Activated naive CD4-positive, alpha-beta T cell treated with anti-CD3 and anti-CD28 coated beads, Interleukin-2, amount 10 ng/mL, durations not matched to agents 7 days and 5 days (primary cell): ENCODE measurements at places on chromosomes 6 and 20.

DNA sequence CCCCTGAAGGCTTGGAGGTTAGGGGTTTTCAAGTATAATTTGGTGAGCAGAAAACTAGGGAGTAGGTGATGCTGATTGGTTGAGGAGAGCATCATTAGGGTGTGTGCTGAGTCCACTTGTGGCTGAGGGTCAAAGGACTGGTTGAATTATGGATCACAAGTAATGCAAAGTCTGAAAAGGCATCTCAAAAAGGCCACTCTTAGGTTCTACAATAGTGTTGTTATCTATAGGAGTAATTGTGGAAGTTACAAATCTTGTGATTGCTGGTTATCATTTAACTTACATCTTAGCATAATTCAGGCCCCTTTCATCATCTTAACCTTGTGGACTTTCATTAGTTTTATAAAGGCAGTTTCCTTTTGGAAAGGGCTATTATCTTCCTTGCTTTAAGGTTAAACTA lies 60.8 kb downstream of the UBR2 start:
- DNase-seq, result no peak
- H3K4me1 ChIP-seq, result no peaks in the 10 kb centered on the region

GRCh38 chr20:10666221-10667076 lies 7.3 kb downstream of the JAG1 start:
- H3K4me3 ChIP-seq, result no peak overlapping the region
- peaks cover 68% of the 10 kb centered on the region for H3K27me3 ChIP-seq
- H3K27ac ChIP-seq, result no peak overlapping the region
- DNase-seq, result no peak
- peaks cover 4% of the 10 kb centered on the region for H3K4me1 ChIP-seq
- no peaks in the 10 kb centered on the region for H3K36me3 ChIP-seq

- H3K27me3 ChIP-seq, result peaks cover 7% of the 10 kb centered on the region
- no peaks in the 10 kb centered on the region for H3K36me3 ChIP-seq
- no peak overlapping the region for H3K4me3 ChIP-seq
- H3K4me1 ChIP-seq, result peaks cover 22% of the 10 kb centered on the region
These were observed 13.6 kb downstream of the PKIG start for GRCh38 chr20:44596010-44596409.

DNA sequence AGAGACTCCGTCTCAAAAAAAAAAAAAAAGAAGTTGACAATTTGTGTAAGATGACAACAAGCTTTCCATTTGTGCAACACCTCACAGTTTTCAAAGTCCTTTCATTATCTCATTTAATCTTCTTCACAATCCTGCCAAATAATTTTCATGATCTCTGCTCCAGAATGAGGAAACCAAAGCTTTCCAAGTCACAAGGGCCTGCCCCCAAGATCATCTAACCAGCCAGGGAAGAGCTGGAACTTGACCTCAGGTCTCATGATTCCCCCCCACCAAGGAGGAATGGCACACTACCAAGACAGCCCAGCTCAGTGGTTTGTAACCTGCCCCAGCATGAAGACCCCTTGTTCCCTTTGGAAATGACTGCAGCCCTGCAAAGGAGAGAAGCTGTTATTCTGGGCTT lies 74.0 kb upstream of the PIM1 start:
- H3K4me3 ChIP-seq, result no peak overlapping the region
- H3K4me1 ChIP-seq, result peaks cover 29% of the 10 kb centered on the region

DNA sequence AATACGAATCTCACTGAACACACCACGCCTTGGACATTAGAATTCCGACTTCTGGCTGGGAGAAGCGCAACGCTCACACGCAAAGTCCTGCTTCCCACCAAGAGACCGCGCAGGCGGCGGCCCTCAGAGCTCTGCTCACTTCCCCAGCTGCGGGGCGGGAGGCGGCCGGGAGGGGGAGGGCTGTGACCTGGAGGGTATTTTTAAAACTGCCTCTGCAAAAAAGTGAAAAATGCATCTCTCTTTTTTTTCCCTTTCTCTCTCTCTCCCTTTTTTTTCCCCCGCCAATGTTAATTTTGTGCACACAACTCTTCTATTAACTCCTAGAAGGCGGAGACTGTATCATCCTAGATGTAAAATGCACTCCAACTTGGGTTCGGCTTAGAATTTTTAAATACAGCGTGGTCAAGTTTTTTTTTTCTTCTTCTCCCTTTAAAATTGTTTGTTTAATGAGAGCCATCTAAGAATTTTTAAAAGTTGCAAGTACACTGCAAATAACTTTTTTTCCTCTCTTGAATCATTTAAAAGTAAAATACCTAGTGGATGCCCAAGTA lies 66.4 kb downstream of the STX11 start:
- H3K36me3 ChIP-seq, result peaks cover 3% of the 10 kb centered on the region
- peaks cover 36% of the 10 kb centered on the region for H3K4me1 ChIP-seq
- peak; percentile 72 for DNase-seq
- peaks cover 17% of the 10 kb centered on the region for H3K27me3 ChIP-seq
- peak overlapping the region; percentile 89 for H3K27ac ChIP-seq

GRCh38 chr6:161038229-161039031 lies 46.9 kb downstream of the MAP3K4 start:
- H3K4me3 ChIP-seq, result no peak overlapping the region
- H3K4me1 ChIP-seq, result no peaks in the 10 kb centered on the region

DNA sequence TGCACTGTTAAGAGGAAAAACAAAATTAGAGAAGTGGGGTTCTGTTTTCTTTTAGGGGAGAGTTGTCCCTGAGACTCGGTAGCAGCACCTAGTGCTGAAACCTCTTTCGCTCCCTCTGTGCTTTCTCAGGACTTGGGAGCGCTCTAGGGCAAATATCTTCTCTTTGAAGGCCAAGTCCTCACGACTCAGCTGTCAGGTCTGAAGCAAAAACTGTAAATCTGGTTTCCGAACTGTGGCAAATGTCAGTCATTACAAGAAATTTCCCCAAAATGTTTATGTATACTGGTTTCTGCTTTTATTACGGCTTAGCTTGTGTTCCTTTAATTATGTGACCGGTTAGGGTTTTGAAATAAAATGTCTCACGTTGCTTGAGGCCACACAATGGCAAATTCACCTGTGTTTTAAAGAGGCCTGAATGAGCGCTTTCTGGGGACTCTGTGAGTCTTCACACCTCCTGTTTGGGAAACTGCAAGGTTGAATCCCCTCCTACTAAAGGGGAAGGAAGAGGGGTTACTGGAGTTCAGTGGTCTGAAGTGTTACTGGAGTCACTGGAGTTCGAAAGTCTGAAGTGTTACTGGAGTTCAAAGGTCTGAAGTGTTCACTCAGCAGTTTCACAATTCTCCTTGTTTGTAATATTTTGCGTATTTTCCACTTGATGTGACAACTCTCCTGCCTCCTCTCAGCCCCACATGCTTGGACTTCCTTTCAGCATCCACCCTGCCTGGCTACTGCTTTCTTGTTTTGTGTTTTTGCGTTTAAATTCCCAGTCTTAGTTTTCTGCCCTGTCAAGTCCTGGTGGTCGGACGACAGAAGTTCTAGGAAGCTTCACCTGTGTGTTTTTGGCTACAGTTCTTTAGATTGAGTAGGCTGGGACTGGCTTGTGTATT lies 1.6 kb downstream of the SMPDL3A start:
- H3K27me3 ChIP-seq, result peaks cover 66% of the 10 kb centered on the region
- no peak for DNase-seq
- H3K4me3 ChIP-seq, result peak overlapping the region; percentile 72
- H3K36me3 ChIP-seq, result no peaks in the 10 kb centered on the region

DNA sequence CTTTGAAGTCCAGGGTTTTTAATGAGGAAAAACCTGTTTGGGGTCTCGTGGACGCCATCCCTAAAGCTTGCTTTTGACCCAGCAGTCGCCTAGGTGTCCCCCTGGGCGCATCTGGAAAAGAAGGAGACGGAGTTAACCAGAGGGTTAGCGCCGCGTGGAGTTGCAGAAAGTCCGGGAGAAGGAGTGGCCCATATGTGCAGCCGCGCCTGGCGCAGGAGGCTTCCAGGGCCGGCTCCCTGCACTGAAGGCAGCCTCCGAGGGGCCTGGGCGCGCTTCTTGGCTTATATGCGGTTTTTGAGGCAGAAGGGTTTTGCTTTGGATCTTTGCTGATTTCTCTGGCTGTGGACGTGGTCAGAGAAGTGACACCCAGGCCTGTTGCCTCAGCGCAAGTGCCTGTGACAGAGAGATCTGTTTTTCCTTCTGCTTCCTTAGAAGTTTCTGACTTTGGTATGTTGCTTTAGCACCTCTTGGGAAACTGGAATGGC lies 987 bp downstream of the TMEM181 start:
- DNase-seq, result peak; percentile 36
- peaks cover 56% of the 10 kb centered on the region for H3K4me1 ChIP-seq
- peaks cover 23% of the 10 kb centered on the region for H3K36me3 ChIP-seq

DNA sequence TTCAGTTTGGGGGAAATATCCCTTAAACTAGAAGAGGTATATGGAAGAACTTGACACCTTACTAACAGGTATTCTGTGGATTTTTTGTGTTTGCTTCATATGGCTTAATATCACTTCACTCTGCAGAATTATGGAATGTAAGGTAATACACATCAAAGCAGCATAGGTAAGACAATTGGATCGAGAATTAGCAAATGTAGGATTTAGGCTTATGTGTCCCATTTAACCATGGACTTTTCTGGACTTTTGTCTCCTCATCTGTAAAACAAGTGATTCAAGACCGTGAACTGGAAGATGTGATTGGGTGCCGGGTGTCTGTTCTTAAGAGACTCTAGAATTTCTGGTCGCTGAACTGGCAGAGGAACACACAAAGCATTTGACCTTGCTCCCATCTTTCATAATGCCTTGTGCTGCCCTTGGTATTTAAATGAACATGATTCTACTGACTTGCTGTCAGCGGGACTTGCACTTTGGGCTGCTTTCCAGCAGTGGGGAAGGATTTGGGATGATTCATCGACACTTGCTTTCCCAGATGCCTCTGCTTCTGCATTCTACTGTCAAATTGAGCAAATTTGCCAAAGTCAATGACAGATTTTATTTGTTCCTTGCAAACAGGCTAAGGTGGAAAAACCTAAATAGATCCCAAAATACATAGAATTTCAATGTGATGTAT lies 199.8 kb downstream of the PLCB1 start:
- no peaks in the 10 kb centered on the region for H3K36me3 ChIP-seq
- no peak overlapping the region for H3K27ac ChIP-seq
- H3K4me3 ChIP-seq, result no peak overlapping the region
- DNase-seq, result no peak

- no peak overlapping the region for H3K4me3 ChIP-seq
- H3K27me3 ChIP-seq, result no peaks in the 10 kb centered on the region
- H3K27ac ChIP-seq, result no peak overlapping the region
These were observed 837.6 kb downstream of the MAFB start for GRCh38 chr20:39851459-39851858.

GRCh38 chr6:101879782-101880181 lies 486.3 kb downstream of the GRIK2 start:
- no peaks in the 10 kb centered on the region for H3K27me3 ChIP-seq
- H3K4me1 ChIP-seq, result no peaks in the 10 kb centered on the region
- no peak for DNase-seq

DNA sequence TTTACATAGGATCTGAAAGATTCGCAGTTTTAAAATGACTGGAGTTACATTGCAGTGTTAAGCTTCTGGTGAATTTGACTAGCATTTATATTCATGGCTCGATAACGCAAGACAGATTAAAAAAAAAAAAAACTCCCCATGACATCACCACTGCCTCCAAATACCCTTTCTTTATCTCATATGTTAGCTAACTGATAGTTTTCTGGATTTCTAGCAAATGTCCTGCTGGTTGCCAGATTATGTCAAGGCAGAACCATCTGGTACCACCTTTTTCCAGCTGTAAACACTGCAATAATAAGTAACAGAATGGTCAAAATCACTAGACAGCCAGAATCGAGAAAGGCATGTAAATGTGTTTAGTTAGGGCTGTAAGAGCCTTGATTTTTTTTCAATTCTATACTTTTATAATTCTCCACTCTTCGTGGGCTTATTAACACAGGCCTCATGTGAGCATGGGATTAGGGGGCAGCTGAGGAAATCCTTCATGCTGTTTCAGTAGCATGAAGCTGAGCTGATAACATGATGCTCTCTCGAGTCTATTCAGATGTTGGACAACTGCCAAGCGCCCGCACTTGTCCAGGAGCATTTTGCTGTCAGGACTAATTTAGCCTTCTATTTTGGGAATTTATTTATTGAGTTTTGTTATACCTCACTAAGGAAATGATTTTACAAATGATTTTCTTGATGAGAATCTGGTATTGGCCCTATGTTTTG lies 166.0 kb upstream of the SCGN start:
- no peaks in the 10 kb centered on the region for H3K36me3 ChIP-seq
- no peak overlapping the region for H3K4me3 ChIP-seq
- DNase-seq, result no peak
- H3K27ac ChIP-seq, result no peak overlapping the region

DNA sequence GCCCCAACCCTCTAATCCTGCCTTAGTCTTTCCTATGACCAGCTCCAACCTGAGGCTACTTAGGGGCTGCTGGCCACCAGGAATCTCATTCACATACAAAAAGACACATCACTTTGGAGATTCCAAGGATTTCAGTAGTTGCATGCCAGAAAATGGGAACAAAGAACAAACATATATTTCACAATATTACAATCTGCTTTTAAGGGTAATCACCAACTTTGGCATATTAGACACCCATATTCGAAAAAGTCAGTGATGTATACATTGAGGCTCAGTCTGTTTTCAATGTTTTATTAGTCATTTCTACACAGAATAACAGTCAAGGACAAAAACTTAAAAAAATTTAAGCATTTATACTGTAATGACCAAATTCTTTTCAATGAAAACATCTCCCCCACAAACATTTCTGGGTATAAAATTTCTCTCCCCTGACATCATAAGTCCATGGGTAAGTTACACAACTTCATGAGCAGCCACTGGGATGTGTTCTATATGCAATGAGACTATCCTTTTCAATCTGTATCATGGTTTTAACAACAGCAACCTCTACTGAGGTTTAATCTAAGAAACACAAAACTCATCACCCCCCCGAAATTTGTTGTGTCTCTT lies 103.5 kb downstream of the MAP7 start:
- no peaks in the 10 kb centered on the region for H3K36me3 ChIP-seq
- no peak overlapping the region for H3K27ac ChIP-seq
- H3K4me3 ChIP-seq, result no peak overlapping the region
- DNase-seq, result no peak

GRCh38 chr20:9279918-9280401 lies 211.1 kb downstream of the PLCB4 start:
- no peak for DNase-seq
- H3K4me1 ChIP-seq, result no peaks in the 10 kb centered on the region
- H3K27ac ChIP-seq, result no peak overlapping the region
- no peak overlapping the region for H3K4me3 ChIP-seq
